Activated B cell treated with CpG ODN at 0.5 μM for 24 hours (primary cell): ENCODE measurements at places on chromosomes 5 and 9.

DNA sequence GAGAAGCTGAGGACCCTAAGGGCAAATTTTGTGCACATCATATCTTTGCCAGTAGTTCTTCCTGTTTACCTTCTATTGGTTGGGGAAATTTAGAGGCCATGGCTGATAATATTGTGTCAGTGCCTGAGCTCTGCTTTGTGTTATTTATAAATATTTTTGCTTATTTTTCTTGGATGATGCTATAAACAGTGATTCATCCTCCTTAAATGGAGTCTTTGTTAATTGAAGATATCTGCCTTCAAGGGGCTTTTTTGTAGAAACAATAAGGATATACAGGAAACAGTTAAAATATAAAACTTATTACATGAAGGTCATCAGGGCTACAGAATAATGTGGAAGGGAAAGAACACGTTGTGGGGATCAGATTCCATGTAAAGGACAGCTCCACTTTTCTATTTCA lies 78.0 kb downstream of the PAM start:
- DNase-seq, result no peak

DNA sequence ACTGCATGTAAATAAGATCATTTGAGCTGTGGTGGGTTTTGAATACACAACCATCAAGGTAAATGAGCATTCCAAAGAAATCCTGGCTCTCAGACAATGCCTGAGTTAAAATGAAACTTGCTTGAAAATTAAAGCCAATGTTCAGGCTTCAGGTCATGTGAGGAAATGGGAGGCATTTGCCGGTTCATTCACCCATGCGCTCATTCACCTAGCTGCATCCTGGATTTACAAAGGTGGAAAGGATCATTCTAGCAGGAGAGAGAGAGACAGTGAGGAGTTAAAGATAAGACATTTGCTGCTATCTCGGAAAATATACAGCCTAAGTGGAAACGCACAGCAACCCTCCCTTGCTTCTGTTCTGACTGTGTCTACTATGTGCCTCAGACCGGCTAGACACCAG lies 143.8 kb upstream of the KLF4 start:
- no peak for DNase-seq

GRCh38 chr5:15807871-15808270 lies 307.9 kb downstream of the FBXL7 start:
- DNase-seq, result no peak

DNA sequence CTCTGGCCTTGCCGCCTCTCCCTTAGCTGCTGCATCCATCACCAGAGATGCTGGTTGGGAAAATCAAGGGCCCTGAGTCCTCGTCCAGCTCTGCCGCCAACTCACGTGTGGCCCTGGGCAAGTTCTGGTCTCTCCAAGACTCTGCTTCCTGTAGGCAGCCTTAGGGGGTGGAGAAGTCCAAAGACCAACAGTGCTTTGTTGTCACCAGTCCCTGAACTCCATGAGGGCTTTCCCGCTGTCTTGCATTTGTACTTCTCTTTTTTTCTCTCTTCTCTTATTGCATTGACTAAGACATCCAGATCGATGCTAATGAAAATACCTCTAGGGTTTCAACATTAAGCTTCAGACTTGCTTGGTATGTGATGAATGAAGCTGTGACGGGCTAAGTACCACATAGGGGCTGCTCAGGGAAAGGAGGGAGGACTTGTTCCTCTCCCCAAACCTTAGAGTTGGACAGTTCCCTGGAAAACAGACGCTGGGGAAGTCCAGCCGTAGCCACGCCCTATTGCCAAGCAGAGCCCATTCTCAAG lies 63.7 kb upstream of the STXBP1 start:
- no peak for DNase-seq

GRCh38 chr5:120843390-120843980 lies 379.4 kb downstream of the PRR16 start:
- DNase-seq, result no peak

GRCh38 chr9:14135421-14135820 lies 178.5 kb downstream of the NFIB start:
- no peak for DNase-seq

GRCh38 chr5:103541114-103541513 lies 21.5 kb downstream of the NUDT12 start:
- no peak for DNase-seq

DNA sequence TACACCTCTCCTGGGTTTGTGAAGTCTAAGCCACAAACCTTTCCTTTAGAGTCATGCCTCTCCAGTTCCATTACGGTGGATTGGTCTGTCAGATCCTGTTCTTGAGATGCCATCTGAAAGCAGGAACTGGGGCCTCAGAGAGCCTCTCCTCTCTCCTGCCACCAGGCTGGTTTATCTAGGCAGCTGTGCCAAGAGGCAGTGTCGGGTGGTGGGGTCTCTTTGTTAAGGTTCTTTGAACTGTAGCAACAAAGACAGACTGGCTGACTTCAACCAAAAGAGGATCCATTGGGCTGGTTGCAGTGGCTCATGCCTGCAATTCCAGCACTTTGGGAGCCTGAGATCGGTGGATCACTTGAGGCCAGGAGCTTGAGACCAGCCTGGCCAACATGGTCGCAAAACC lies 66.0 kb upstream of the ANGPTL2 start:
- no peak for DNase-seq

DNA sequence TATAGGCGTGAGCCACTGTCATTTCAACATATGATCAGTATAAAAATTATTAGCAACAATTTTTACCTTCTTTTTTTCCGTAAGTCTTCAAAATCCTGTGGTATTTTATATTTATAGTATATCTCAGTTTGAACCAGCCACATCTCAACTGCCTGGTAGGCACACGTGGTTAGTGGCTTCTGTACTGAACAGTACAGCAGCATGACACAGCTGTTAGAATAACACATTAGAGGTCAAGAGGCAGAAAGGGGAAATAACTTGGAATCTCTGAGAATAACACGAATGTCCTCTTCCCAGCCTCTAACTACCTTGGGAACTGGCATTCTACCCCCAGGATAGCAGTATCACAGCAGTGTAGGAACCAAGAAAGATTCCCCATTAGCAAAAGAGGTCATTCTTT lies 108.5 kb upstream of the IQGAP2 start:
- DNase-seq, result no peak

DNA sequence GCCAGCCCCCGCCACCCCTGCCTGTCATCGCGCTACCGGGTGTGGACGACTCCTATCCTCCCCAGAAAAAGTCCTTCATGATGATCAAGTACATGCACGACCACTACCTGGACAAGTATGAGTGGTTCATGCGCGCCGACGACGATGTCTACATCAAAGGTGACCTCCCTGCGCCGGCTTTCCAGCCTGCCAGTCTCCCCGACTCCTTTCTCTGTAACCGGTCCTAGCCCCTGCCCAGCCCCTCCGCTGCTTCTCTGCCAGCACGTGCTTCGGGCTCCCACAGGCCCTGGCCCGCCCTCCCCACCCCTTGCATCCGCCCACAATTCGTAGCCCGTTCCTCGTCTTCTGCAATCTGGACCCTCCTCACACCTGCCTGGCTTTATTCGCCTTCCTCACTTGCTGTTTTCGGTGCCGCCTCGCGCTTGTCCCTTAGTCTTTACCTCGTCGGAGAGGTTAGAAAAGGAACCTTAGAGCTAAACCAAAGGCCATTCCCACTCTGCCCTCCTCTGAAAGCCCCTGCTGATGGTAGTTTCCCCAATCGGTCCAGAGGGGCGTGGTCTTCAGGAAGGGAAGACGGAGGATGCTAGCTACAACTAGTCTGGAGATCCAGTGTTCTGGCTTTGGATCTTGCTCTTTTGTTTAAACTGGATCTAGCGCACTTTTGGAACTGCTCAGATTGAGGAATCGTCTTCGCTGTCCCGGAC lies 1.4 kb downstream of the CHSY3 start:
- no peak for DNase-seq

- no peak for DNase-seq
These were observed 135.9 kb downstream of the MACROH2A1 start for GRCh38 chr5:135263022-135263668.

DNA sequence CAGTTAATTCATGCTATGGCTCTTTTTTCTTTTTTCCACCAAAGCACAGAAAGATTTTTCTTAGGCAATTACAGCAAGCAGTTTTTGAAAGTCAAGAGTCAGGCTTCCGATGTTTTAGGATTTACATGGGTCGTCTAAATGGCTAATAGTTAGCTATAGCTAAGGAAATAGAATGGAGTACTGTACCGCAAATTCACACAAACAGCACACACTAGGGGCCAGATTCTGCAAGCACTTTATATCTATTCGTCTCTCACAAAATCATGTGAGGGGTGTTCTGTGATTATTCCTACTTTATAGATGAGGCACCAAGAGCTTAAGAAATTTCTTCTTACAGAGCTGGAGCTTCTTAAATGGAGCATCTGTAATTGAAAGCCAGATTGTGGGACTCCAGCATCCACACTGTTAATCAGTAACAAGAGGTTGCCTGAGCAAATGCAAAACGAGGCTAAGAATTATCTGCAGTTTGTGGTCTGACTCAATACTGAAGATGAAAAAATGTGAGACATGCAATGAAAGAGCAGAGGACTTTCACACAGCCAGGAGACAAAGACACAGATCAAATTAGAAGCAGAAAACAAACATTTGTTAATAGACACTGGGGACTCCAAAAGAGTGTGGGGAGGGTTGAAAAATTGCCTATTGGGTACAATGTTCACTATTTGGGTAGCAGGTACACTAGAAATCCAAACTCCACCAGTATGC lies 62.7 kb upstream of the CTXN3 start:
- DNase-seq, result no peak

DNA sequence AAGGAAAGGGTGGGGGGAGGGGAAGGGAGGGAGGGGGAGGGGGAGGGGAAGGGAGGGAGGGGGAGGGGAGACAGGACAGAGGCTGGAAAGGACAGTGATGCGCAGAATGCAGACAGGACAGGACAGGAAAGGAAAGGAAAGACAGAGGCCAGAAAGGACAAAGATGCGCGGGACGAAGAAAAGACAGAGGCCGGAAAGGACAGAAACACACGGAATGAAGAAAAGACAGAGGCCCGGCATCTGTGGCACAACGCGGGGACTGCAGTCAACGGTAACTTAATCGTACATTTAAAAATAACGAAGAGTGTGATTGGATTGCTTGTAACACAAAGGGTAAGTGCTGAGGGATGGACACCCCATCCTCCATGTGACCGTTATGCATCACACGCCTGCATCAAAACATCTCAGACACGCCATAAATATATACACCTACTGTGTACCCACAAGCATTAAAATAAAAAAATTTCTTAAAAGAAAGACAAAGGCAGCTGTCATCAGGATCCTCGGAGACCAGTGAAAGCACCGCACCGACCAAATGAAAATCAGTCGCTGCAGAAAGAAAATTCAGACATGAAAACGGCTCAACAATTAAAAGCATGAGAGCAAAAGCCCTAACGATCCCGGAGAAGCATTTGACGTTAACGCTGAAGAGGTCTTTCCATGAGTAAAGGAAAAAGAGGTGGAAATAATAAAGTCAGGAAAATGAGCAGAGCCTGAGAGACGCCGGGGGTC lies 52.9 kb upstream of the EXOC3 start:
- DNase-seq, result no peak

DNA sequence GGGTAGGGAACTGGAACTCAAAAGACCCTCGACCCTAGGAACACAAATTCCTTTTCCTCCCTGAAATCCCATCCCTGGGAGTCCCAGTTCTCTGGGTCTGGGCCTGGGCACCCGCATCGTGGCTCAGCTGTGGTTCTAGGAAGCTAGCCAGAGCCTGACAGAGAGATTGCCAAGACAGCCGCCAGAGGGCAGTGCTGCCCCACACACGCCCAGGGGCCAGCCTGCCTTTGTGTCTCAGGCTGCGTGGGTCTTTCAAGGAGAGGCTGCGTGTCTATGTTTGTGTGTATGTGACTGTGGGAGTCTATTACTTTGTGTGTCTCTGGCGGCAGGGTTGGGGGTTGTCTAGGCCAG lies 32.0 kb upstream of the TTLL11 start:
- DNase-seq, result peak; percentile 76

DNA sequence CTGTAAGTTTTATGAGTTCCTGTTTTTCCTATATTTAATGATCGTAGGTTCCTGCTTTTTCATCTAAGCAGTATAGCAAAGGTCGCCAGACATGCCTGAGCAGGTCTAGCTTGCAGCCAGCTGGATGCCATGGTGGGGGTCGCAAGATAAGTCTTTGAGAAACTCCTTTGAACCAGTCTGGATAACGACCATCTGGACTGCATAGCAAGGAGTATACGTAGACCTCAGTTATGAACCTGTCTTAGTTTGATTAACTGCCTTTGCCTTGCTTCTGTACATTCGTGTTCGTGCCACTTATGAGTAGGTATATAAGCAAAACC lies 8.4 kb upstream of the SPATA31E1 start:
- no peak for DNase-seq

GRCh38 chr5:130687085-130687733 lies 477.8 kb downstream of the HINT1 start:
- no peak for DNase-seq

DNA sequence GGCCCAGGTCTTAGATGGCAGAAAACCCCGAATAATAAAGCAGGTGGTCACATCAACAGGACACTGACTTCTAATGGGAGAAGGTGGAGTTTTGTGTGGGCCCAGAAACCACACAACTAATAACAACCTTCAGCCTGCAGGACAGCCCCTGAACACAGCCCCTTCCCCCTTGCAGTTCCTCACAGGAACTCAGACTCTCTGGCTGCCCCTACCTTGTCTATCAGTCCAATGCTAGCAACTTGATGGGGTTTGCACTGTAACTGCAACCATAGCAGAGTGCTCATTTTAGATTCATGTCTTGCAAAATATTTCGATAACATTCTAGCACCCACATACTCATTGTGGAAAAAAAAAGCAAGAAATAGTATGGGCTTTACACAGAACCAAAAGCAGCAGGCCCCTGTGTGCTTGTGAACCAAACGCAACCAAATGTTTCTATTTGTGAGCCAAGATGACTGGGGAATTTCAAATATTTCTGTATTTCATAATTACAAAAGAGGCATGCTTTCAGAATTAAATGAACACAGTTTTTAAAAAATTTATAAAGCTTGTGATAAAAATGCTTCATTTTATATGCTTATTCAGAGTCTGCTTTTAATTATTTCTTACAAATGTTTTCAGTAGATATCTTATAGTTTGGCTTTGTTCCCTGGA lies 62.7 kb upstream of the PDE4D start:
- DNase-seq, result no peak

GRCh38 chr5:101278011-101278687 lies 375.1 kb upstream of the ST8SIA4 start:
- no peak for DNase-seq

DNA sequence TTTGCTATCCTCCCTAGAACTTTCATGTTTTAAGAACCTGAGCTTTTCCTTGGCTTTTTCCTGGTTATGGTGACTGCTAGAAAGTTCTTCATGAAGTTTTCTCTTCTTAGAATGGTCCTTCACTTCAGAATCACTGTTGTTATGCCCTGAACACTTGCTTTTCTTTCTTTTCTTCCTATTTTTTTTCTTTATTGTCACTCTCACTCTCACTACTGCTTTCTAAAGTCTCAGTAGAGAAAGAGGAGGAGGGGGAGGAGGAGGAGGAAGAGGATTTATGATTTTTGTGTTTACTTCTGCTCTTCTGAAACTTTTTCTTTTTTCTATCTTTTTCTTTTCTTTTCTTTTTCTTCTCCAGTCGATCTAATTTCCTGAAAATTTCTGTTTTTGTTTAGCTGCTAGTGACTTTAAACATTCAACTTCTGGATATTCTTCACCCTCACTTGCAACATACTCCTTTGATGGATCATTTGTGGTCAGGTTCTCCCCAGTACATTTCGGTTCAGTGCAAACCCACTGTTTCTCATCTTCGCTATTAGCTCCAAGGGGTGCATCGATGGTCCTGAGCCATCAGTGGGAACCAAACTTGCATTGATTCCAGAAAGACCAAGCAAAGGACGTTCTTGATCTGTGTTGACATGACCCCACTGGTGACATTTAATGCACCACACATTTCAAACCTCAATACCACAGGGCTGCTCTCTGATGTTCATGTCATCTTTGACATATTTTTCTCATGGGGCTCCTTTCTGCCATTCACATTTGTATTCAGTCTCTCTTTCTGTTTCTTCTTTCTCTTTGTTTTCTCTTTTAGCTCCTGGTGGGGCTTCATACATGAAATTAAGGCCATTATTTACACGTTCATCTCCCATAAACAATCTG lies 81.6 kb upstream of the HAND1 start:
- DNase-seq, result no peak
